ENCODE measurements at places on chromosomes 16 and 17.
A peak's percentile ranks its signal among the peaks of the same experiment; 100 is the strongest.

GRCh38 chr17:43353393-43353792 lies 45.4 kb upstream of the ARL4D start:
- no peak for DNase-seq

- DNase-seq = no peak
Measured at GRCh38 chr17:13415871-13416416, 185.8 kb downstream of the HS3ST3A1 start.

DNA sequence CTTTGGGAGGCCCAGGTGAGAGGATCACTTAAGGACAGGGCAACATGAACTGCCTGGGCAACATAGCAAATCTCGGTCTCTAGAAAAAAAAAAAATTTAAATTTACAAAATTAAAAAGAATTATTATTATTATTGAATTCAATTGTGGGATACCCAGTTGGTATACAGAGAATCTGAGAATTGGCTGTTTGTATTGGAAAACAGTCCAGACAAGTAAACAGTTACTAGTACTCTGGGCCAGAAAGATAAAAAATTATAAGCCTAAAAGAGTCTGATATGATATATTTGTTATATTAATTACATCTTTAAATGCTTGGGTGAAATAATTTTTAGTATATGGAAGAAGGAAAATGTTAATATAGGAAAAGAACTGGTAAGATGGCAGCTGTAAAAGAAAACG lies 15.0 kb downstream of the CCDC47 start:
- no peak for DNase-seq

DNA sequence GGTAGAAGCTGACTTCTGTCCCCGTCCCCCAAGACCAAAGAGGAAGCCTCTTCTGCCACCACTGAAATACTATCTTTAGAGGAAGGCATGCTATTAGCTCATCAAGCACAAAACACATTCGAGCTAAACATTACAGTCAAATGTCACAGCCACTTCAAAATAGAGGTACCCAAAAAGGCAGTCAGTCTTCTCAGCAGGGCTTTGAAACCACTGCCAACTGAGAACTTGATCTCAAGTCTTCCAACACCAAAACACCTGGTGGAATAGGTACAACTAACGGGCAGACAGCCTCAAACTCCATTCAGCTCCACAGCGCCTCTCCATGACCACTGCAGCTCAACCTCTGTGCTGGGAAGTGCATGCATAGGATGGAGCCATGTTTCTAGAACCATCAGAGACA lies 36.0 kb downstream of the ZFHX3 start:
- no peak for DNase-seq

DNA sequence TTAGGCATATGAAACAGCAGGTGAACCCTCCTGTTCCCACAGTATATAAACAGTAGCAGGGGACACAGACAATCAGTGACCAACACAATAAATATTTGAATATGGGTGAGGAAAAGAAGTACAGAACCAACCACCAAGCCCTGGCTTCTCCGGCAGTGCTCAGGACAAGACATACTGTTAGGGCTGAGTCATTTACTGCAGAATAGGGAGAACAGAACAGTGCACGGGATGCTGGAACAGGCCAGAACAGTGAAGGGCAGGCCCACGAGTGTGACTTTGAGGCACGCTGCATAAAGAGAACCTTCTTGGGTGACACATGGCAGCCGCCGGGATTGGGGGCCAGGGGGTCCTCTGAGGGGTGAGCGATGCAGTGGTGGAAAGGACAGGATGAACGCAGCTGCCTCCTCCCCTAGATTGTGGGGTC lies 160.4 kb downstream of the CMIP start:
- DNase-seq = no peak

DNA sequence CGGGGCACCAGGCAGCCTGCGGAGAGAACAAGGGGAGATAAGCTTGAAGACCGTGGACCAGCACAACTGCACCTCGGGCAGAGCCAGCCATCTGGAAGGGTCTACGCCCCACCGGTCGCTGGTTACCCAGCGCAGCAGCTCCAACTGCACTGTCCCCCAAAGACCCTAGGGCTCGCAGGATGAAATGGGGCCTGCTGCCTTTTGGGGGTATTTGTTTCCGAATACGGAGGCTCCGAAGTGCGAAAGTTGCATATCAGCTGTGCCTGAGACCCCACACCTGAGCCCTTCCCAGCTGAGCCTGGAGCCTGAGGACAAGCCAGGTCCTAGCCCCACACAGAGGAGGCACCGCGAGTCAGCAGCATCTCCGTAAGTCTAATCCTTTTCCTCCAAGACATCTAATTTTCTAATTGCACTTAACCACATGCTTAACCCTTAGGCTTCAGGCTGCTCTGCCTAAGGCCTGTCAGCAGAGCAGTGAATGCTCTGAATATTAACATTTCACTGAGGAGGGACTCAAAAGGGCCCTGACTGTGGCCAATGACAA lies 4.0 kb downstream of the KIFC3 start:
- no peak for DNase-seq

DNA sequence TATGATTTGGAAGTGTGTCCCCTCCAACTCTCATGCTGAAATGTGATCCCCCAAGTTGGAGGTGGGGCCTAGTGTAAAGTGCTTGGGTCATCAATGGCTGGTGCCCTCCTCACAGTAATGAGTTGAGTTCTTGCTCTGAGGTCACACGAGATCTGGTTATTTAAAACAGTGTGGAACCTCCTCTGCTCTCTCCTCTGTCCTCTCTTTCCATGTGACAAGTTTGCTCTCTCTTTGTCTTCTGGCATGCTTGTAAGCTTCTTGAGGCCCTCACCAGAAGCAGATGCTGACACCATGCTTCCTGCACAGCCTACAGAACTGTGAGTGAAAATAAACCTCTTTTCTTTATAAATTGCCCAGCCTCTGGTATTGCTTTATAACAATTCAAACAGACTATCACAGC lies 19.9 kb downstream of the BRIP1 start:
- no peak for DNase-seq

DNA sequence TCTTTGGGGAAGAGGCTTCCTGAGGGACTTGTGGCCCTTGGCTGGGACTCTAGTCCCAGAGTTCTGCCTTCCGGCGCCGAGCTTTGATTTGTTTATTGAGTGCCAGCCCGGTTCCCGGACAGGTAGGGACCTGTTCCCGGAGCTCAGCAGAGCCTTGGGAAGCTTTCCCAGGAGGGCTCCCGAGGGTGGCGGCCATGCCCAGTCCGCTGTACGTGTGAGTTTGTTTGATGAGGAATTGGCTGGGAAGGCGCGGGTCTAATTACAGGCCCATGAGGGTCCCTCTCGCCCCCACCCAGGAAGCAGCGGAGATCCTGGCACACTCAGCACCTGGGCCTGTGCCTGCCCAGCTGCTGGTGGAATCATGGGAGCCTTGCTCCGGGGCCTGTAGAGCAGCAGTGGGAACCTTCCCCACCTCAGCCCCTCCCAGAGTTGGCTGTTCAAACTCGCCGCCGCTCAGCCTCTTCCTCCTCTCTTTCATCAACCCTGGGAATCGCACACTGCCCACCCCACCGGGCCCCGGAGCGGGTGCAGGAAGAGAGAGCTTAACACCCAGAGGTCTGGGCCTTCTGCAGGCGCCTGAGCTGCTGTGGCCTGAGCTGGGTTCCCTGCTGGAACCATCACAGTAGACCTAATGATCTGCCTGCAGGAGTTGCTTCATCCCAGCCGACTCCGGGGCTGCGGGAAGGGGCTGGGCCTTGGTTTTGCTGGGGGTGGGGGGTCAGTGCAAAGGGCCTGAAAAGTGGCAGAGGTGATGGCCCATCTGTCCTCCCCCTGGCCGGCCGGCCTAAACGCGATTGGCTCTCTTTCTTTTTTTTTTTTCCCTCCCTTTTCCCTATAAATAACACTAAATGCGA lies 313.7 kb downstream of the SEC14L1 start:
- DNase-seq = peak; percentile 68

DNA sequence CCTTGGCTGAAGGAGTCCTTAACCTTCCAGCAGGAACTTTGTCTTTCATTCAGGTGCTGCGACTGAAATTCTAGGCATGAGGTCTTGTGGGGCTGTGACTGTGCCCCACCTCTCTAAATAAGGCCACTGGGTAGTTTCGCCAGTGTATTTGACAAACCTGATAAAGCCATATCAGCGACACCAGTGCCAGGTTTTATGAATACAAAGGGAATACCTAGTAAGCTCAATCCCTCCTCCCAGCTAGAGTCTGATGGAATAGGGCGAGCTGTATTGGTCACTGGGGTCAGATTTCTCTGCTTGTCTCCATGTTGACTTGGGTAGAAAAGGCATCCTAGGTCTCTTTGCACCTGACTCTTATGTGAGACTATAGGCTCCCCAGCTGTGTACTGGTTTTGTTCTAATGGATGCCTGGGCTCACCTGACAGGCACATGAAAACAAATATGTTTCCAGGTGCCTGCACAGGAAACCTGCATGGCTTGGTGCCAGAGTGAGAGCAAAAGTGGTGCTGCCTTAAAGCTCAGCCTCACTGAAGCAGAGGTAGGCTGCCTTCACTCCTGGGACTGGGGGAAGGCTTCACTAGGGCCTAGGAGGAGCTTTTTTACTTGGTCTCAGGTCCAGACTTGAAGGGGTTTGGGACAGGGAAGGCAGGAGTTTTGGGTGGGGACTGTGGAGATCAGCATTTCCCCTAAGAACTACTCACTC lies 8.3 kb downstream of the SLC7A6 start:
- no peak for DNase-seq

GRCh38 chr17:31460226-31460721 lies 68.8 kb downstream of the RAB11FIP4 start:
- no peak for DNase-seq

- no peak for DNase-seq
Measured at GRCh38 chr17:46896991-46897390, 26.0 kb upstream of the GOSR2 start.
